Stimulated activated CD8-positive, alpha-beta memory T cell treated with anti-CD3 and anti-CD28 coated beads, Interleukin-2, amount 100 ng/mL, for 1 hour (primary cell): ENCODE measurements at places on chromosomes 6 and 20.

GRCh38 chr6:111673532-111673931 is 67.9 kb upstream of the TRAF3IP2 start:
- no peak for DNase-seq

- DNase-seq: peak; percentile 35
Observed at GRCh38 chr20:32333988-32334885, 23.9 kb upstream of the ASXL1 start.

- DNase-seq: no peak
Observed at GRCh38 chr6:113015249-113015648, 668.1 kb downstream of the RFPL4B start.

DNA sequence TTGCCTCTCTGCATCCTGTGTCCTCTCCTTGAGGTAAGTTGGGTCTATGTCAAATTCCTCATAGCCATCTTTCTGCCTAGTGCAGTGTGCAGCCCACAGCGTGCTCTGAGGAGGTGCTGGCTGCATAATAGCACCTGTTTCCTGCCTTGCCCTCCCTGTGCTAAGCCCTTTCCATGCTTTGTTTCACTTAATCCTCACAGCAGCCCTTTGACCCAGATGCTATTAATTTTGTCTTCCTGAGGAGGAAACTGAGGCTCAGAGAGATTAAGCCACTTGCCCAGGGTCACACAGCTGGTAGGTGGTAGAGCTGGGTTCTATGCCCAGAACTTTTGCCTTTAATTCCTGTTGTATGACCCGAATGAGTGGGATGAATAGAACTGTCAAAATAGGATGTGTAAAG is 13.5 kb downstream of the FAM83D start:
- DNase-seq: no peak

DNA sequence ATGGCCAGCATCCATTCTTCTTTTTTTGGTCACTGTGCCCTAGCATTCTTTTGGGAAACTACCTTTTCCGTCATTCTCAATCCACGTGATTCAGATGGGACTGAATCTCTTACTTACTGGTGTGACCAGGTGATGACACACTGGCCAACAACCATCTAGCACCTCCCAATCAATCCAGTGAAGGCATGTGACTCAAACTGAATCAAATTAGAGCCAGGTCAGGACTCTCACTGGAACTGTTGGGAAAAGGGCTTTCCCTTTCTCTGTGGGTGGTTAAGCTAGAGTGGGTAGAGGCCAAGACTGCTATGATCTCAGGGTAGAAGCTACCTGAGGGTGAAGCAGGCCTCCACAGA is 36.2 kb upstream of the ZMYND8 start:
- no peak for DNase-seq
